A549 treated with CORT108297 at 1 μM for 4 hours (cell line): ENCODE measurements at places on chromosomes 6 and 20. TPM values are rescaled to one million over a fixed set of nuclear protein-coding genes. Genes with fewer than 3 reads are reported as not detected.

ZNF334 gene
- total RNA-seq, result not detected in 5 replicates

MCCD1 gene
- not detected in 5 replicates for total RNA-seq

SLC35B2 gene
- total RNA-seq, result 52.8 to 71.0 TPM (median 68.4 TPM) in 5 replicates

OR2B6 gene
- 0.08 to 0.32 TPM (median 0.15 TPM) in 3 of 5 replicates, not detected in the others for total RNA-seq

MATN4 gene
- total RNA-seq, result 0.06 to 0.14 TPM (median 0.12 TPM) in 5 replicates

RFX6 gene
- total RNA-seq, result 0.03 TPM in 1 of 5 replicates, not detected in the others
